ENCODE measurements at places on chromosomes 3 and 15.

DNA sequence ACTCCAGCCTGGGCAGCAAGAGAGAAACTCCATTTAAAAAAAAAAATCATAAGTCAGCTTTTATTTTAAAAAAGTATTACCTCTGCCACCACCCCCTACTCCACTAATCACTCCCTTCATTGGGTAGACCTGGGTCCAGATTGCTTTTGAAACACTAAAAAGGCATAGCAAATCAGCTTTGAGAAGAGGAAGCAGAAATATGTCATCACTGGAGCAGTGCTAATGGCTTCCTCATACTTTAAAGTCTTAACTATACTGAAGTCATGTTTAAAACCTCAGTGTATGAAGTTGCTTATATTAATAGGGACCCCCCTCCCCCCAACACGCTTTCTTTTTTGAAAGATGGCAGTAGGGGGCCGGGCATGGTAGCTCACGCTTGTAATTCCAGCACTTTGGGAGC is 1.0 kb upstream of the HTR3D start:
- no peak for DNase-seq

DNA sequence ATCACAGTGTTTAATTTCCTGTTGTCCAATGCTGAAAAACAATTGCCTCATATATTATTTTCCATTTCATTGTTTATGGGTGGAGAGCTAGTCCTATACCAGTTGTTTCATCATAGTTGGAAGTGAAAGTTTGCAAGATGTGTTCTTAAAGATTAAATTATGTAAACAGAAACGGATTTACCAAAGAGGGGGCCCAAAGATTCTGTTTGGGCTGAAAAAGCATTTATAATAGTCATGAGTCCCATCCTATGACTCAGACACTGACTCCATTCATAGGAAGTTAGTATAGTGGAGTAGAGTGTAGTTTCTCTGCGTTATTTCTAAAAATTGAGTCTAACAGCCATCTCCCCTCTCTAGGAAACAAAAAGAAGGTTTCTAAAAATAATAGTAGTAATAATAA is 24.3 kb downstream of the NFKBIZ start:
- DNase-seq = no peak

- no peak for DNase-seq
These were observed 647.6 kb upstream of the DPPA4 start for GRCh38 chr3:109984976-109985375.

GRCh38 chr3:42747581-42747980 is 25.5 kb downstream of the CCDC13 start:
- no peak for DNase-seq

DNA sequence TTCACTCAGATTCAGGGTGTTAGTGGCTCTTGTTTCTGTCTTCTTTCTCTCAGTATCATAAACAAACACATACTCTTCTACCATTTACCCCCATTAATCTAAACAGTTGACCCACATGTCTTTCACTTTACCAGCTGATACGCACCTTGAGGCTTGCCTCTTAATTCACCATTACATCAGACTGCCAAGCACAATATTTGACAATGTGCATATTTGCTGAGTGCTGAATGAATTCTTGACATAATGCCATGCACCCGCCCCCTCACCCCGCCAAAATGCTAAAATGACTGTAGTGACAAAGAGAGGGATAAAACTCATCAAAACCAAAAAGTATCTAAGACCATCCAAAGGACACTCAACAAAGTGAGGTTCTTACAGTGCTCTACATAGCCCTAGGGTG is 57.4 kb downstream of the NGLY1 start:
- no peak for DNase-seq

DNA sequence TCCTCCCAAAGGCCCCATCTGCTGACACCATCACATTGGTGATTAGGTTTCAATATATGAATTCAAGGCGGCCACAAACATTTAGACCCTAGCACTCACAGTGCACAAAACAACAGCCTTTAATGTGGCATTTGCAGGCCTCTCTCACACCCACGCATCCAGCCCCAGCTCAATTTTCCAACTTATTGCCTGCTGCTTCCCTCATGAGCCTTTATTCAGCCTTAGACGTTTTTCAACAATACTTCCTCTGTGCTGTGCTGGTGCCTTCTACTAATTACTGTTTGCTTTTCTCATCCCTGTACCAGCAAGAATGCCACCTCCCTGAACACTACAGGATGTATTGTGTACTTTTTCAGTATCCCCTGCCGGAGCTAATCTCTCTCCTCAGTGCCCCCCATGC is 334.6 kb downstream of the GABRB3 start:
- no peak for DNase-seq

Data from activated CD4-positive, alpha-beta T cell treated with anti-CD3 and anti-CD28 coated beads, Interleukin-2, amount 50 U/mL, for 24 hours (primary cell).